ENCODE measurements at places on chromosomes 7 and 10.

GRCh38 chr7:109763611-109764010 is 1193.9 kb downstream of the DNAJB9 start:
- DNase-seq: no peak

- DNase-seq: no peak
Observed at GRCh38 chr10:12937527-12937926, 64.0 kb downstream of the CCDC3 start.

DNA sequence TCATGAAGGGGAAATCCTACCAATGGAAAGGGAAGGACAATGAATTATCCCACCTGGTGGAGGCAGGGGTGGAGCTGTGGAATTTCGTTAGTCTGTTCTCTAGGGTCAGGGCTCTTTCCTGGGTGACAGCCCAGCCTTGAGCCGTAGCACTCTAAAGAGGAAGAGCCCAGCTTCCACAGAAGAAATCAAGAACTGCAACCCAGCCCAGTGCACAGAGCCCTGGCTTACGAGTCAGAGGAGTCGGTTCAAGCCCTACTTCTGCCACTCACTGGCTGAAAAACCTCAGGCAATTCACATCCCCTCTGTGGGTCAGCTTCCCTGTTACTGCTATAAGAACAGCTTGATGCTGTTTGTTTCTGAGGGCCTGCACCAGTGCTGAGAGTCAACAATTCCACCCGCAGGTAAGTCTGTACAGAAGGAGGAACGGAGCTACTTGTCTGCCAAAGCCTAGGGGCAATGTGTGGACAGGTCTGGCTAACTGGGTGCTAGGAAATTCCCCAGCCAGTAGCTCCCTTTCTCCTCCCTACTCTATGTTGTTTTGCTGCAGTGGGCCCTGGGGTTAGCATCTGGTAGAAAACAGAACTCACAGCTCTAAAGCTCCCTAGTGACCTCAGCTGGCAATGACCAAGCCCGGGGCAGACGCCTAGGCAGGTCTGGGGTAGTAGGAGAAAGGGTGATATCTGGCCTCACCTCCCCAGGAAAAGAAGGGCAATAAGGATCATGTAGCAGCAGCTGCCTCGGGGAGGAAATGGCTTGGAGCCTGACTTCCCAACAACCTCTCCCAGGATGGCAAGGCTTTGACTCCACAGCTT is 3.3 kb downstream of the AVPI1 start:
- no peak for DNase-seq

- DNase-seq: no peak
Observed at GRCh38 chr10:60821656-60822055, 43.4 kb downstream of the CDK1 start.

GRCh38 chr7:26372704-26373103 is 81.0 kb downstream of the SNX10 start:
- no peak for DNase-seq

DNA sequence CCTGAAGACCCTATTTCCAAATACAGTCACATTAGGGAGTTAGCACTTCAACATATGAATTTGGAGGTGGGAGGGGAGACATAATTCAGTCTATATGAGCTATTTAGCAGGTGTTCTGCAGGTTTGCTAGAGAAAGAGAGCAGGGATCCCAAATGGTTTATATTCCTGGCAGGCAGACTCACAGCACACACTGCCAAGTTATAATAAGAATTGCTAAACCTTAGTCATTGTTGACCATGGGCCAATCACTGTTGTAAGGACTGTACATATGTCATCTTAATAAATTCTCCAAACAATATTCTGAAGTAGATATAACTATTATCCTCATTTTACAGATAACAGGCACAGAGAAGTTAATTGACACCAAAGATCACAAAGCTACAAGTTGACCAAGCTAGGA is 1.5 kb upstream of the CCDC3 start:
- DNase-seq: no peak

DNA sequence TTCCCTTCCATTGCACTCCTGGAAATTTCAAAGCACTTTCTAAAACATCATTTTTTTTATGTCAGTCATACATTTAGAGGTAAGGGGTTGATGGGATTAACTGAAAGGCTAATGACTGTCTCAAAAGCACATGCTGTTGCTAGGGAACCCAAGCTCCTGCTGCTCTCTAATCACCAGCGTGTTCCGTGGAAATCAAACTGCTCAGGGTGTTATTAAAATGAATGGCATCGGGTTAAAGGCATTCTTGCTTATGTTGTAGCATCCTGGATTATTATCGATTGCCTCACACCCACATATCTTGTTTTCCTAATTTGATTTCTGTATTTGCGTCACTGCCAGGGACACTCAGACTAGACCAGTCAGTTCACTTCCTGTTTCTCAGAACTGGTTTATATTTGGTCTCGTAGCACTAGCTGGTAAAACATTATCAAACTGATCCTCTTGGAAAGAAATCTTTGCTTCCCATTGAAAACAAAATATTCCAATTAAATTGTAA is 216.5 kb upstream of the MKLN1 start:
- no peak for DNase-seq

DNA sequence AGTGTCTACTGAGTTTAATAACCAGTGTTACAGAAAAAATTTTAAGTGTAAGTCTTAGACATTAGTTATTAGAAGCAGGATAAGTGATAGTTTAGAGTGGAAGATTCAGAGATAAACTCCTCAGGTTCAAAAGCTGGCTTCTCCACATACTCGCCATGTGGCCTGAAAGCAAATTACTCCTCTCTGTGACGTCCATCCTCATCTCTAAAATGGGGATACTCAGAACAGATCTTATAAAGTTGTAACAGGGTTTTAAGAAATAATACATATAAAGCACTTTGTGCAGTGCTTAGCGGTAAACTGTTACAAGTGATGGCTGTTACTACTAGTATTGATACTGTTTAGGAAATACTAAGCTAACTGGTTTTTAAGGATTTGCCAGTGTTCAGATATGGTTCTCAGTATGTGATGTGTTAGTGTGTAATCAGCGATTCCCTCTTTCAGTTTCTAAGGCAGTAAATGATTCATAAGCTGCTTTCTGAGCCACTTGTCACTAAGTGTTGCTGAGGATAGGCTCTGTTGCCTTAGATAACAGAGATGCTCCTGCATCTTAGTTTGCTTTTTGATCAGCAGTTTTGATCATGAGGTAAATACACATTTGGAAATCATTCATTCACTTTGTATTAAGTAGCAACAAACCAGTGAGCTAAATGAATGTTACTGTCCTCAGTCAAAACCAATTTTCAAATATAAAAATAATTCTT is 58.7 kb downstream of the CYP51A1 start:
- no peak for DNase-seq

DNA sequence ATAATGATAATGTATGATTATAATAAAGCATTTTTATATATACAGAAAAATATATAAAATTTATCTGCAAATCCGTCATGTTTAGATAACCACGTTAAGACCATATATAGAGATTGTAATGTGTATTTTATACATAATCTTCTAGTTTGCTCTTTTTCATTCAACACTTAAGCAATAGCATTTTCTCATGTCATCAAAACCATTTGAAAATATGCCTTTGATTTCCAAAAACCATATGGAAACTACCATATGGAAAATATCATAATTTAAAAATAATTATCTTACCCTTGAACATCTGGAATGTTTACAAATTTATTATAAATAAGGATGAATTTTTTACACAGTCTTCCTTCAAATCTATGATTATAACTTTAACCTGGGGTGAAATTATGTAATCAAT is 250.4 kb upstream of the NPSR1 start:
- no peak for DNase-seq

- DNase-seq: no peak
Observed at GRCh38 chr7:19091550-19092200, 25.8 kb downstream of the TWIST1 start.

DNA sequence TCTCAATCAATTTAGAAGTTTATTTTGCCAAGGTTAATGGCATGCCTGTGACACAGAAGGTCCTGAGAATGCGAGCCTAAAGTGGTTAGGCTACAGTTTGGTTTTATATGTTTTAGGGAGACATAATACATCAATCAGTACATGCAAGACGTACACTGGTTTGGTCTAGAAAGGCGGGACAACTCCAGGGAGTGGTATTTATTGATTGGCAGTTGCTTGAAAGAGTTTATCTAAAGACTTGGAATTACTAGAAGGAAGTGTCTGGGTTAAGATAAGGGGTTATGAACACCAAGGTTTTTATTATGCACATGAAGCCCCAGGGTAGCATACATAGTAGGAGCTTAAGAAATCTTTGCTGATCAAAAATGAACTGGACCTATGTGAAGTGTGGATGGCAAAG is 21.5 kb downstream of the NPVF start:
- no peak for DNase-seq

DNA sequence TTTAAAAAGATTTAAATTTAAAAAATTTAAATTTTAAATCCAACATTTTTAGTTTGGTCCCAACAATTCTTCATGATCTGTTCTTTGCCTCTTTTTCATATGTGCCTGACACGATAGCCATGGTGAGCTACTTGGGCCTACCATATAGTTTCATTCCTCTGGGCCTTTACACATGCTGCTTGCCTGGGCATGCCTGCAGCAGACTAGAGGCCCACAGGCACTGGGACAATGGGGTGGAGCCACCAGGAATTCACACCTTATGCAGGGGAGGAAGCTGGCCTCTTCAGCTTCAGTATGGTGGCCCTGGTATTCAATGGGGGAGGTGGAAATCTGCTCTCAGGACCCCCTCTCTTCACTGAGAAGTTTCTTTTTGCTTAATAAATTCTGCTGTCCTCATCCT is 37.8 kb upstream of the ZNF365 start:
- no peak for DNase-seq

- DNase-seq: no peak
Observed at GRCh38 chr10:68934994-68935393, 21.0 kb upstream of the DDX21 start.

- no peak for DNase-seq
Observed at GRCh38 chr7:108643136-108643535, 73.5 kb downstream of the DNAJB9 start.

DNA sequence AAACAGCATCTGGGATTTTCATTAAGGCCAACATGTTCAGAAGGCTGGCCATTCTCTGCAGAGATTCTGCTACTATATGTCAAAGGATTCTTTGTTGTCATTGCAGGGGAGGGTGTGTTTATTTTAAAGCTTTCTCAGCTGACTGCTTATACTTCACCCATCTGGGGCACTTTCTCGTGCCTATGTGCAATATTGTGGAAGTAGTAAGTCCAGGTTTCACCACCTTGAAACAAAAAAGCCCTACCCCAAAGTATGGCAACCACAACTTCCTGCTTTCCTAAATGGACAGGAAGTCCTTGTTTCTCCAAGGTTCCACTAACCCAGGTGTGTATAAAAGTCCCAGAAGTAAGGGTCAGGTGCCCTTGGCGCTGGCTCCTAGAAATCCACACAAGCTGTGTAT is 58.7 kb upstream of the COL1A2 start:
- DNase-seq: no peak

DNA sequence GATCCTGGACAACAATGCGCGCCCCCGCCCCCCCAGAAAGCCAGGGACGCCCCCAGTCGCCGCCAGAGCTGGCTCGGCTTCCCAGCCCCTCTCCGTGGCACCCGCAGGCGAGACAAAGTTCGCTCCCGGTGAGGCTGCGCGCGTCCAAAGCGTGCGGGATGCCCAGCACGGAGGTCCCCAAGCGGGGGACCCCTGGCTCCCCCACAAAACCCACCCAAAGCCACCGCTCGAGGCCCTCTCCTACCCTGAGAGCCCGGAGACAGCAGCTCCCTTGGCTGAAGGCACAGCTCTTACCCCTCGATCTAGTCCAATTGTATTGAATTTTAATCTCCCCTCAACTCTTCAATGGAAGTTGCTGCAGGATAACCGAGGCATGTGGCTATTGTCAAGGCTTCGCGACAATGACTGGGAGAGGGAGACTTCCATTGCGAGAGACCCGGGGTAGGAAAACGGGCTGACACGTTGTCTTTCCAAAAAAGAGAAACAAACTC is 305.3 kb downstream of the PRPF18 start:
- no peak for DNase-seq

GRCh38 chr10:64506963-64507362 is 985.8 kb downstream of the REEP3 start:
- no peak for DNase-seq

- no peak for DNase-seq
Observed at GRCh38 chr10:971150-971542, 17.1 kb upstream of the GTPBP4 start.

GRCh38 chr7:116955801-116956476 is 2.6 kb downstream of the ST7 start:
- DNase-seq: no peak

- no peak for DNase-seq
Observed at GRCh38 chr10:47071891-47072290, 160.7 kb downstream of the PTPN20 start.

- DNase-seq: no peak
Observed at GRCh38 chr10:42979721-42980467, 97.0 kb upstream of the RET start.

DNA sequence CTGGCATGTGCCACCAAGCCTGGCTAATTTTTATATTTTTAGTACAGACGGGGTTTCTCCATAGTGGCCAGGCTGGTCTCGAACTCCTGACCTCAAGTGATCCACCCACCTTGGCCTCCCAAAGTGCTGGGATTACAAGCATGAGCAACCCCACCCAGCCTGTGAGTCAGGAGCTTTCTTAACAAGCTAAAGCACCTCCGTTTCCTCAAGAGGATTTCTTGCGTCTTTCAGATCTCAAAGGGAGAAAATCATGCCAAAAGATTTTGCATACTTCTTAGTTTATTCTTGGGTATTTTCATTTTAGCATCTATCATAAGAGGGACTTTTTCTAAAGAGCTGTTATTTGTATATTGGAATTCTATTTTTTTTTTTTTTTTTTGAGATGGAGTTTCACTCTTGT is 47.9 kb upstream of the FOXK1 start:
- DNase-seq: no peak

DNA sequence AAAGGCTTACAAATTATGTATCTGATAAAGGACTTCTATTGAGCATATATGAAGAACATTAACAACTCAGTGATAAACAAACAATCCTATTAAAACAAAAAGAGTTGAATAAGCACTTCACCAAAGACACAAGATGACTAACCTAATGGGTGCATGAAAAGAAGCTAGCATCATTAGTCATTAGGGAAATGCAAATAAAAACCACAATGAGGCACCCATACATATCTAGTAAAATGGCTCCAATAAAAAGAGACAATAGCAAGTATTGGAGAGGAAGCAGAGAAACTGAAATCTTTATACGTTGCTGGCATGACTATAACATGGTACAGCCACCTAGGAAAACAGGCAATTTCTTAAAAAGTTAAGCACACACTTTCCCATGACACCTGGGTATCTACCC is 77.6 kb upstream of the ZMIZ1 start:
- no peak for DNase-seq

- DNase-seq: no peak
Observed at GRCh38 chr10:76779796-76780301, 857.8 kb downstream of the KCNMA1 start.

DNA sequence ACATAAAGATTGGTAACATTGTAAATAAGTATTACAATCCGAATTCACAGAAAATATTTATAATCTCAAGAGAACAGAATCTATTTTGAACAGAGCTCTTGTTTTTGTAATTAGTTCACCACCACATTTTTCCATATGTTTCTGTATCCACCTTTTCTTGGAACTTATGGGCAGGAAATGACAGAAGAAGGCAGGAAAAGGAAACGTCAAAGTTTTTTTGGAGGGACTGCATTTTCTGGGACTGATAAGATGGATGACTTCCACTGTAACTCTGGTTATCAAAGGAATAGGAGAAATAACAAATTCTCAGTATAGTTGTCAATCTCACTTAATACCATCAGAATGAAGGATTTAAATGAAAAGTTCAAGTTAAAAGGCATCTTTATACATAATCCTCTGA is 75.1 kb upstream of the SMNDC1 start:
- DNase-seq: no peak

GRCh38 chr10:68700197-68700596 is 20.8 kb upstream of the CCAR1 start:
- DNase-seq: no peak

Data from activated CD4-positive, CD25-positive, alpha-beta regulatory T cell treated with anti-CD3 and anti-CD28 coated beads, Interleukin-2, amount 50 U/mL, for 72 hours (primary cell).